Dermis lymphatic vessel endothelial cell (primary cell): ENCODE measurements at places on chromosomes 7 and 10. TPM values are rescaled to one million over a fixed set of nuclear protein-coding genes. Genes with fewer than 3 reads are reported as not detected.

AGAP9 gene
- 1.2 and 1.5 TPM in 2 replicates for total RNA-seq

STEAP1B gene
- total RNA-seq, result 2.9 TPM in 2 replicates

GCK gene
- 0.09 and 0.22 TPM in 2 replicates for total RNA-seq

MDH2 gene
- 26.8 and 29.4 TPM in 2 replicates for total RNA-seq

ADIRF gene
- total RNA-seq, result 24.2 and 47.5 TPM in 2 replicates

AKR1D1 gene
- total RNA-seq, result not detected in 2 replicates

MET gene
- total RNA-seq, result 25.4 and 50.3 TPM in 2 replicates

NAT16 gene
- not detected in 2 replicates for total RNA-seq
